ENCODE measurements at places on chromosomes 3 and 15.

DNA sequence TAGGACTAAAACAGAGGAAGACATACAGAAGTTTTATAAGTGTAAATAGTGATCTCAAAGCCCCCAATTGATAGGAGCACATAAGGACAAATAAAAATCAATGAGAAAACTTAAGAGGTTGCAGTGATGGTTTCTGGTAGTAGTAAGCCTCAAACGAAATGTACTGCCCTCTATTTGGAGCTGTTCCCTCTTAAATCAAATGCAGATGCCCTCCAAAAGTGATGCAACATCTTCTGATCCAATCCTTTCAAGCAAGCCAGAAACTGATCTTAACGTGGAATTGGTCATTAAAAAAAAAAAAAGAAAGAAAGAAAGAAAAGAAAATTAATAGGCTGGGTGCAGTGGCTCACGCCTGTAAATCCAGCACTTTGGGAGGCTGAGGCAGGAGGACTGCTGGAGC lies 259.3 kb downstream of the ZBTB20 start:
- no peak for DNase-seq

DNA sequence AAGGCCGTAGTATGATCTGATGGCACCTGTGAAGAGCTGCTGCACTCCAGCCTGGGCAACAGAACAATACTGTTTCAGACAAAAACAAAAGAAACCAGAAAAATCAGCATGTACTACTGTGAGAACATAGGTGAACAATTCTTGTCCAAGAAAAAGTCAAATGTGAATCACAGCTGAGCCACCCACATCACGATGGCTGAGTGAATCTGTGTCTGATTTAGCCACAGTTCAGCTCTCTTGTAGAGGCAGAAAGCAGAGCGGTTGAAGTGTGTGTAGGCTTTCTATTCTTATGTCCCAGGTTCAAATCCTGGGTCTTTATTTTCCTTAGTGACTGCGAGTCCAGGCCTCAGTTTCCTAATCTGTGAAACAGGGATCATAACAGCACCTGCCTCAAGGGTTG lies 4.4 kb upstream of the FURIN start:
- DNase-seq: no peak

DNA sequence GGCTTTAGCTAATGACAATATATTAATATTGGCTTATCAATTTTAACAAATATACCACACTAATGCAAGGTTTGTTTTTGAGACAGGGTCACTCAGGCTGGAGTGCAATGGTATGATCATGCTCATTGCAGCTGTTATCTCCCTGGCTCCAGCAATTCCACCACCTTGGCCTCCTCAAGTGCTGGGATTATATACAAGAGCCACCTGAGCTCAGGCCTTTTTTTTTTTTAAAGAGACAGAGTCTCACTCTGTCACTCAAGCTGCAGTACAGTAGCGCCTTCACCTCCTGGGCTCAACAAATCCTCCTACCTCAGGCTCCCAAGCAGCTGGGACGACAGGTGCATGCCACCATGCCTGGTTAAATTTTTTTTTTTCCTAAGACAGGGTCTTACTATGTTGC lies 11.7 kb downstream of the DLG1 start:
- DNase-seq: no peak

DNA sequence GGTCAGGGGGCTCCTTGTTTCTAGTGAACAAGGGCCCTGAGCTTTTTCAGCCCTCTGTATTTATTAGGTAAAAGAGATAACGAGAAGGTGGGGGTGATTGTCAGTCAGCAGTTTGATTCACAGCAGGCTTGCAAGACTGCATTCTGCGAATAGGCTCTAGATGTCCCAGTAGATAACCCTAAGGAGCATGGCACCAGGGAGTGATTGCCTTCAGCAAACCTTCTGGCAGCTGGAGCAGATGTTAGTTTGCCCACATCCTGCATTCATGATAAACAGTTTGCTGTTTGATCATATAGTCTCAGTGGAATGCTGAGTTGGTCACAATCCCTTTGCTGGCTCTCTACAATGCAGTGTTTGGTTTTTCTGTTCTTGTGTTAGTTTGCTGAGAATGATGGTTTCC lies 161.3 kb upstream of the GADL1 start:
- no peak for DNase-seq

DNA sequence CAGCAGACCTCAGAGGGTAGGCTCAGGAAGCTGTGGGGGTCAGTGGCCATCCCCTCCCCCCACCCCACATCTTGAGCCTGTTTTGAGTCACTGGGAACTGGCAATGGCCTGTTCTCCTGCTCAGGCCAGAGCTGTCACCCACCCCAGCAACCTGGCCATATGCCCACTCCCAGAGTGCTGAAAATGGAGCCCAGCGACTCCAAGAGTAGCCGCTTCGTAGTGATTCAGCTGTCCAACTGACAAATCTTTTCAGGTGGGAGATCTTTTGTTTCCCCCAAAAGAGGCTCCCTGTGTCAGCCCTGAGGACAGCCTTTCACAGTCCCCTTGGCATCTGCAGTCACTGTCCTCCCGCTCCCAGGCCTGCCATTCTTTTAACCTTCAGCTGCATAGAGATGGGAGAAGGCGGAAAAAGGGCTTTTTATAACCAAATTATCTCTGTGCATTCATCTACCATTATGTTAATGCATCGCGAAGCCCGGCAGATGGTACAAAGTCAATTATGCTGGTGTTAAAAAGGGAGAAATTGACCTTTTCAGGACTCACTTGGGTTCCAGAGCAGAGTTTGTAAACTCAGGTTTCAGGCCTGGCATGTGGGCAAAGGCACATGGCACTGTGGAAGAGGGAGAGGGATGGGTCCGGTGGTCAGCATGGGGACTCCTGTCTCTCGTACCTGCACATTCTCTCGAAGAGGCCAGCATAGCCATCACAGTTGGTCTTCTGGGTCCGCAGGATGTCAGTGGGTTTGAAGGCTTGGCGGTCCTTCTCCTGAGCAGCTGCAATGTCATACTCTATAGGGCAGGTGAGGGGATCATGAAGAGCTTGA lies 32.1 kb downstream of the KY start:
- DNase-seq: no peak

DNA sequence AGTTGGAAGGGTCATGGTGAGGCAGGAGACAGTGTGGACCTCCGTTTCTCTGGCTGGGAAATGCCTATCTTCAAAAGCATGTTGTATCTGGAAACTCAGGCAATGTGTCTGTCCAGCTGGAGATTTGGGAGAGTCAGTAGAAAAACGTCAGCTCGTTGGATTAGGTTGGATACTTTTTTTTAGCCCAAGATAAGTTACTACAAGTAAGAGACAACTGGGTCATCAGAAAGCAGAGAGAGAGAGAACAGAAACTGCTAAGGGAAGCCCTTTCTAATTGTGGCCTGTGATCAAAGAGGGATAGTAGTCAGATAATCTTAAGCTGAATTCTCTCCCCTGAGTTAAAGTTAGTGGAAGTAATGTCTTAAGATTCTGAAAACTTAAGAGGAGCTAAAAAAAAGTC lies 78.9 kb upstream of the ZNF280D start:
- no peak for DNase-seq

DNA sequence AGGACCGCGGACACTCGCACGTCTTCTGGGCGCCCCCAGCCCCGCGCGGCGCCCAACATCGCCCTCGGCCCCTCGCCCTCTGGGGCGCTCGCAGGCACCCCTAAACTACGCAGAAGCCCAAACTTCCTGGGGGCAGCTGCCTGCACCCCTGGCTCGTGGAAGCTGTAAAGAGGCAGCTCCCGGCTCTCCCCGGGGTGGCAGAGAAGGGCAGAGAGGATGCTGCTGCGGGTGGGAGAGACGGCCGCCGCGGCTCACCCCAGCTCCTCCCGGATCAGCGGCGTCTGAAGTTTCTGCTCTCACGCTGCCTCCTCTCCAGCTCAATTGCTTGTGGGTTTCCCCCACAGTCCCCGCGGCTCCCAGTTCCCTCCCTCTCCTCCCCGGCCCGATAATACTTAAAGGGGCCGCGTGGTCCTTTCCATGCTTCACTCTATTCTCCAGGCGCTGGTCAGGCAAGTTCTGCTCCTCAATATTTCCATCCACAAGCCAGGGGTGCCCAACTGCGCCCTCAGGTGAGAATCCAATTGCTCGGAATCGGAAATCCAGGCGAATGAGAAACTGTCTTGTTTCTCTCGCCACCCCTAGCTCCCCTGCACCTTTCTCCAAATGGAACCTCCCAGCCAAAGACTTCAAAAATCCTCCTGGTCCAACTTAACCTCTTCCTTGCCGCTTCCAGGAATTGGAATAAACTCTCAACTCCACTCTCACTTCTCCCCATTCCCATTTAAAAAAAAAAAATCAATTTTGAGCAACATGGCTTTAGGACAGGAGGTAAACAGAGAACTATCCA lies 748.5 kb downstream of the ROBO1 start:
- no peak for DNase-seq

Data from CD4-positive, alpha-beta T cell treated with Interleukin-1 beta for 1 hour (primary cell).